ENCODE measurements at places on chromosomes 1 and 21.

- no peak for DNase-seq
These were observed 1.0 kb upstream of the EFNA1 start for GRCh38 chr1:155126556-155127104.

GRCh38 chr1:91583326-91583755 lies 82.7 kb downstream of the CDC7 start:
- DNase-seq = no peak

- DNase-seq = no peak
These were observed 1.6 kb upstream of the KDM4A start for GRCh38 chr1:43648221-43648847.

DNA sequence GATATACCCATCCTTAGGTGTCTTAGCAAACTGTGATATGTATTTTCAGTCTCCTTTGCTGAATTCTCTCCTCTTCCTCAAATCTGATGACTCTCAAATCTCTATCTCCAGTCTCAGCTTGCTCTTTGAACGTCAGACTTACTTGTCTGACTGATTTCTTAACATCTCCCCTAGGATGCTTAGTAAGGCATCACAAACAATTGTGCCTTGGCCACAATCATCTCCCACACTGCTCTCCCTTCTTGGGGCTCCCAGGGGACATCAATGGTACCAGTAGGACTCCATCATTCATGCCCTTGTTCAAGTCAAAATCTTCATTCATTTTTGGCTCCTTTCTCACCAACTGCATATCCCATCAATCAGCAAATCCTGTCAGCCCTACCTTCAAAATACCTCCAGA lies 42.0 kb downstream of the GNG12 start:
- DNase-seq = no peak

DNA sequence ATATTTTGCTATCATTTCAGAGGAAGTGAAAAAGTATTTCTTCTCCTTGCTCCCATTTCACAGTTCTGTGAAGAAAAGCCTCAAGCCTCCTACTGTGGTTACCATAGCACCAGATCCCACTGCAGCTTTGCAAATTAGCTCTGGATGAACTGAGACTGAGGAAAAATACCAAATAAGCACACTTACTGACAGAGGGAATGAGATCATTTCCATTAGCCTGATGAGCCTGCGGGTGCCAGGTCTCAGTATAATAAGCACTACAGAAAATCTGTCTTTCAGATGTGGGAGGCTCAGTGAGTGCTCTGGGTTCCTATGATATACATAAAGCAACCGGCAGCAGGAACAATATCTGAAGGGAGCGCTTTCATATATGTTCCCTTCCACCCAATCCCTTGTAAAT lies 21.4 kb downstream of the XKR8 start:
- DNase-seq = no peak

DNA sequence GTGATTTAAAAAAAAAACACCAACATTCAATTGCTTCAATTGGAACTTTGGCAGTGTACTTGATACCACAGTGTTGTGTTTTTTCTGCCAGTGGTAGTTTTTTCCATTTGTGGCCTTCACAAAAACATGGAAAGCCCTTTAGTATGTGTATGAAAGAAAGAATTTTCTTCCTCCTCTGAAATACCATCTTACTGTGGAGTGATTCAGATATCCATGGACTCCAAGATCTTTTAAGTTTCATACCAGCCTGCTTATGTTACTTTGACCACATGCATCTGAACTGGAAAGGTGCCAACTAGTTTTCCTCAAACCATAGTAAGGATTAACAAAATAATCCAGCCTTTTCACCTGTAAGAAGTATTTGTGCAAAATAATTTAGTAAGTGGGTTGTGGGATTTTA lies 3.4 kb downstream of the PPP2R5A start:
- DNase-seq = no peak

Measured in GM12892 (cell line).